ENCODE measurements at places on chromosomes 2 and 18.
A peak's percentile ranks its signal among the peaks of the same experiment; 100 is the strongest.

GRCh38 chr2:167749660-167750059 is 497.7 kb downstream of the STK39 start:
- DNase-seq = no peak

DNA sequence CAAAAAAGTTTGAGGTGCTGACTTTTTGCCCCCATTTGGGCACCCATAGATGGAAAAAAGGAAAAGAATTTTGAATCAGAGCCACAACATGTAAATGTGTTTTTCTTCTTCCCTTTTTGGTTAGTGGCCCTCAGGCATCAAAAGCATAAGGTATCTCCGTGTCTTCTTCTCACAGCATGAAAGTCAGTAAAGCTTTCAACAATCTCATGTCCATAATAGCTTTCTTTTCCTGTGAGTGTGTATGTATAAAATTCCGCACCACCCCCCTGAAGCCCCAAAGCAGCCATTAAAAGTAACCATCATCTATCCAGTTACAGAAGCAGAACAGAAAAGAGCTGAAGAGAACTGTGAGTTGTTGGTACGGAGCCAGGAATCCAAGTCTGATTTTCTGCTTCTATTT is 1539.7 kb upstream of the ACVR2A start:
- DNase-seq = no peak

- DNase-seq = no peak
These were observed 159.7 kb upstream of the FBXO11 start for GRCh38 chr2:48066000-48066399.

- no peak for DNase-seq
These were observed 19.2 kb downstream of the KCNF1 start for GRCh38 chr2:10930721-10931516.

- DNase-seq = no peak
These were observed 161.8 kb downstream of the LNPK start for GRCh38 chr2:175840256-175840655.

- no peak for DNase-seq
These were observed 129.6 kb downstream of the CERS6 start for GRCh38 chr2:168585700-168586099.

DNA sequence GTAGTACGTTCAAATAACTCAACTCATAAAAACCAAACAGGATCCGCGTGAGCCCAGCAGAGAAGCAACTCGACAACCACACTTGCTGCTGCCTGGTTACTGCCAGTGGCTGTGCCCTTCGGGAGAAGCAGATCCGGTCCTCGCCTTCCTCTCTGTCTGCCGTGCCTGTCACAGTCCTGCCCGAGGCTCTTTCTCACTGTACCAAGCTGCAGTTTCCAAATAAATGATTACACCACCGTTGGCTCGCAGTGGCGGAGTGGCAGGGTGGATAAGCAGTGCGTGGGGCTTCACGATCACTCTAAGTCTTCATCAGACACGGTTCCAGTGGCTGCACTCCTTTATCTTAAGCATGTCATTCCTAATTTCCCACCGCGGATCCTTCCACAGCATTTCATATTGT is 26.1 kb upstream of the SALL3 start:
- DNase-seq = no peak

GRCh38 chr2:100895402-100895801 is 75.5 kb downstream of the NPAS2 start:
- no peak for DNase-seq

GRCh38 chr18:67692811-67693210 is 176.3 kb upstream of the DSEL start:
- no peak for DNase-seq

GRCh38 chr2:44325897-44326296 is 35.4 kb downstream of the PREPL start:
- no peak for DNase-seq

DNA sequence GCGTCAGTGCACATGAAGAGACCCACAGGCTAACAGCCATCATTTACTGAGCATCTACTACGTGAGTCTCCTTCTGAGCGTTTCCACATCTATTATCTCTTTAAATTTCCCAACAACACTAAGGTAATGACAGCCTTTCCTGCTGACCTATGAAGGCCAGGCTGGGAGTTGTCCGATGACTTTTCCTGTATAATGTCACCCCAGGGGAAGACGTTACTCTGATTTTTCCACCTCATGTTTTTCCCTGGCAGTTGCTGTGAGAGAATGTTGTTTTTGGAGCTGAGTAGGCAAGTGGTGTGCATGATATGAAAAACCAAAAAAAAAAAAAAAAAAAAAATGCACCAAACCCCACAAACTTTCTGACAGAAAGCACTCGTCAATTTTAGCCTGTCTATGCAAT is 207.6 kb downstream of the SLC8A1 start:
- DNase-seq = no peak

- no peak for DNase-seq
These were observed 166.1 kb downstream of the CBLN2 start for GRCh38 chr18:72378016-72378415.

GRCh38 chr2:167509586-167509985 is 621.3 kb downstream of the XIRP2 start:
- DNase-seq = no peak

DNA sequence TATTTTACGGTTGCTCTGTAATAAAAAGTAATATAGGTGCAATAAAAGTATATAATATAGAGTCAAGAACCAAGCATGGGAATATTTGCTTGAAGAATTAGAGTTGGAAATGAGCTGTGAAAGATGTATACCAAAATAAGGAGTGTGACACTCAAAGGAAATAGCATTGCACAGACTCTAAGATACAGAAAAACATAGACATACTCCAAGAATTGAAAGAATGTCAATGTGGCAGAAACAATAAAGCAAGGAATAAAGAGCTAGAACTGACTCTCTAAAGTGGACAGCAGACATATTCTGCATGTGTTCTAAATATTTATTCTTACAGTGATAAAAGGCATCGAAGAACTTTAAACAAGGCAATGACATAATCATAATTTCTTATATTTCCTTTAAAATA is 561.1 kb upstream of the SETBP1 start:
- DNase-seq = no peak

GRCh38 chr2:216549926-216550690 is 51.5 kb downstream of the RPL37A start:
- no peak for DNase-seq

DNA sequence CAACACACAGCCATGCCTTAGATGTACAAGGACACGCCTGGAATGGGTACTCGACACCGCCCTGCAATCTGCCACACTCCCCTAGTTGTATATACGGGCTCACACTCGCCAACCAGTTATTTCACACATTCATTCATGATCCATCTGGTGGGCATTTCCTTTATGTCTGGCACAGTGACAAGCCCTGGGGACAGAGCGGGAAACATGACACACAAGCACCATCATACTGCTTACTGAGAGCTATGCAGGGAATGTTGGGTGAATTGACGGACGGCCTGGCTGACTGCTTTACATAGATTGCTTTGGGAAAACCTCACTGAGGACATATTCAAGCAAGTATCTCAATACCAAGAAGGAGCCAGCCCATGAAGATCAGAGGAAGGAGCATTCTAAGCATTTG is 448.0 kb upstream of the SPRED2 start:
- DNase-seq = no peak

GRCh38 chr18:45538444-45538843 is 76.8 kb upstream of the SLC14A2 start:
- no peak for DNase-seq

DNA sequence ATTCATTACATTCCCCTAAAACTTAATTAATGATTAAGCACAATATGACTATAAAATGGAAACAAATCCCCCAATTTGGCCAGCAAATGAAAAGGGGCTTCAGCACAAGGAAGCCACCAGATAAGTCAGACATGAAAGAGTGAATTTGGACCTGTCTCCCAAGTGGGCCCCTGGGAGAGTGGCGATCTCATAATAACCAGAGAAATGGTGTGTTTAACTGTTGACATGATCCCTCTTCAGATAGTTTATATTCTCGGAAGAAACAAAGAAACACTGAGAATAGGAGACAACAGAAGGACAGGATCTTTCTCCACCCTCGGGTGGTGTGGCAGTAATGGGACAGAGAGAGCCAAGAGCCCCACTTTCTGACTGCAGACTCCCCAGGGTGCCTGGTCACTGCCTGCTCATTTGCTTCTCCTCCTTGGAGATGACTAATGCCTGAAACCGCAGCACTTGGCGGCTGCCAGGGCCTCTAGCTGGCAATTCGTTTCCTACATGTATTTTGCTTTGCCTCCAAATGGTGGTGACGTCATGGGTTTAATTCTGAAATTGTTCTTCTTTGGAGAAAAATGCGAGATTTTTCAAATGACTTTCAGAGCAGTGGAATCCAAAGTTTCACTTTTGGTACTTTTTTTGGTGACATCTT is 46.4 kb upstream of the SPP2 start:
- DNase-seq = no peak

DNA sequence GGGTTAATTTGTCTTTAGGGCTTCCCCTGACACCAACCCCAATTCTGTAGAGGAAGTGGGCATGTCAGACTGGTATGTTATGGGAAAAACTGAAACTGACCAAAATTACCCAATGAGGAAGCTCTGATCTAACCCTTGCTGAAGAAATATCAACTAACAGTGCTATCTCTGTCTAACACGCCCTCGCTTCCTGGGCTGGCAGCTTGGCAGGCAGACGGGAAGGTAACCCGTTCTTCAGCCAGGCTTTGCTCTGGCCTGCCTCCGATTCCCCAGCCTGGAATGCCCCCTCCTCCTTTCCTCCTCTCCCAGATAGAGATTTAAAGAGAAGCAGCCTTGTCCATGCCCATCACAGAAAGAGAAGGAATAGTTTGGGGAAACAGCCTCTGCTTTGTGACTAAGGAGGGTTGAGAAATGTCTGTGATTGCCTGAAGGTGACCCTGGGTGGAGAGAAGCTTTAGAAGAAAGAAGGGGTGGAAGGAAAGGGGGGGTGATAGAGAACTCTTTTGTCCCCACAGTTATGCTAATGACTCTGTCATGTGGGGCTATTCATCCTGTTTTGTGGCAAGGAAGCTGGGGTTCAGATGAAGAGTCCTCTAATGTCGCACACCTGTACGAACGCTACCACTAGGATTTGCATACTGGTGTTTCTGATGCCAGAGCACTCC is 15.4 kb downstream of the HK2 start:
- peak; percentile 36 for DNase-seq

GRCh38 chr2:24182507-24182906 is 7.7 kb downstream of the FAM228A start:
- DNase-seq = no peak

GRCh38 chr2:80244905-80245584 is 59.5 kb downstream of the LRRTM1 start:
- no peak for DNase-seq

- no peak for DNase-seq
These were observed 141.5 kb upstream of the SP5 start for GRCh38 chr2:170573671-170574070.

DNA sequence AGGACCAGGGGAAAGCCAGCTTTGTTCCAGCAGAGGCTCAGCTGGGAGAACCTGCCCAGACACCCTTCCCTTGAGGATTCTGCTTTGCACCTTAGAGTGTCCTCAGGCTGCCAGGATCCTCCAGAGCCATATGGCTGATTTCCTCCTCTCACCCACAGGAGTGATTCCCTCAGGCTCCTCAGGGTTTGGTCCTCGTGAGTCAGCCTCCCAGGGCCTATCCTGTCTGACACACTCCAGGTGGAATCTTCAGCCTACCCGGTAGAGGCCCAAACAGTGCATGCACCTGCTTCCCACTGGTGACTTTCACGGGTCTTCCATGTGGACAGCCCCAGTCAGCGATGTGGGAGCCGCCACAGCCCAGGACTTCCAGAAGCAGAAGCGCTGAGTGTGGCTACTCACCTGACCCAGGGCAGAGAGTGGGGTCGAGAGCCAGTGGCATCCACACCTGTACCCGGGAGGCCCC is 73.3 kb downstream of the TFCP2L1 start:
- DNase-seq = no peak

- no peak for DNase-seq
These were observed 50.3 kb upstream of the RGPD4 start for GRCh38 chr2:107776362-107776761.

- DNase-seq = no peak
These were observed 76.6 kb downstream of the MAPK4 start for GRCh38 chr18:50636366-50637057.

GRCh38 chr2:36706021-36706876 is 9.7 kb downstream of the VIT start:
- DNase-seq = no peak

GRCh38 chr18:47928466-47928865 is 2.0 kb downstream of the SMAD2 start:
- DNase-seq = no peak

GRCh38 chr2:132415256-132415914 is 1.2 kb upstream of the GPR39 start:
- DNase-seq = no peak

- no peak for DNase-seq
These were observed 31.4 kb downstream of the MYO5B start for GRCh38 chr18:50163505-50163904.

DNA sequence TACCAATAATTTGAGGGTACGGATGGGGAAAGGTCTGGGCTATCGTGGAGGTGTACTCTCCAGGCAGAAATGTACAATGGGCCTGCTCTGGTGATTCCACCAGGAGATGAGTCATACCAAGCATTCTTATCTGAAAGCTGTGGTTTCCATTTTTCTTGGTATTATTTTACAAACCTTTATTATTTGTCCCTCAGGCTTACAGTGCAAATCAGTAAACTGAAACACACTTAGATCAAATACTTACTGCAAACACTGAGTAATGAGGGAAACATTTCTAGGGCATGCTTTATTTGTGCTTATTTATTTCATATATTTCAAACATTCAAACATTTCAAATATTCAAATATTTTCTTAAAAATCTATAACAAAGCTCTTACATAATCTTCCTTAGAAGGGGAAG is 319.8 kb downstream of the RND3 start:
- DNase-seq = peak; percentile 2

- DNase-seq = no peak
These were observed 408.5 kb downstream of the ZEB2 start for GRCh38 chr2:144111437-144111836.

- DNase-seq = no peak
These were observed 11.7 kb upstream of the NCL start for GRCh38 chr2:231475965-231476364.

- peak; percentile 29 for DNase-seq
These were observed 52.8 kb downstream of the CLASP1 start for GRCh38 chr2:121596221-121597080.

- no peak for DNase-seq
These were observed 373.3 kb downstream of the IRS1 start for GRCh38 chr2:226426292-226426736.

GRCh38 chr2:229240984-229241491 is 30.0 kb downstream of the PID1 start:
- no peak for DNase-seq

- DNase-seq = no peak
These were observed 60.0 kb downstream of the LIPG start for GRCh38 chr18:49621717-49622351.

GRCh38 chr18:46939998-46940571 is 22.7 kb downstream of the KATNAL2 start:
- no peak for DNase-seq

GRCh38 chr2:147641651-147642050 is 203.2 kb upstream of the ACVR2A start:
- no peak for DNase-seq

GRCh38 chr2:105791229-105791628 is 46.5 kb downstream of the NCK2 start:
- no peak for DNase-seq

- no peak for DNase-seq
These were observed 186.9 kb upstream of the PXDN start for GRCh38 chr2:1931003-1931914.

GRCh38 chr2:33859176-33859575 is 260.1 kb upstream of the FAM98A start:
- no peak for DNase-seq

- no peak for DNase-seq
These were observed 56.0 kb downstream of the TMEM247 start for GRCh38 chr2:46535360-46535759.

GRCh38 chr18:3713166-3713565 is 263.2 kb downstream of the TGIF1 start:
- no peak for DNase-seq
